ENCODE measurements at places on chromosomes 5 and 9.

DNA sequence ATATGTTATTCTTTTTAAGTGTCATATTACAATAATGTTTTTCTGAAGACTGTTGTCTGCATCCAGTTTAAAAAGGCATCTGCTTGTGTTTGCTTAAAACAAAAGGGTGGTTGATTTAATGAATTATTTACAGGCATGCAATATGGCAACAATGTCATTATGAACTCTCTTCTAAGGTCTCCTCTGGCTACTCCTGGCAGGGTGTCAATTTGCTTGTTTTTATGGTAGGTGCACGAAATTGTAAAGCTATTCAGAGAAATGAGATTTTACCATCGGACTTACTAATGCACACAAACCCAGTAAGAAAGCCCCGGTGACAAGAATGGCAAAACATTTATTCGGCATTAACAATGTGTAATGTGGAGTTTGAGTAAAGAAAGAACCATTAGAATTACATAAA, 539.8 kb upstream of the ZNF608 start:
- no peak for DNase-seq

DNA sequence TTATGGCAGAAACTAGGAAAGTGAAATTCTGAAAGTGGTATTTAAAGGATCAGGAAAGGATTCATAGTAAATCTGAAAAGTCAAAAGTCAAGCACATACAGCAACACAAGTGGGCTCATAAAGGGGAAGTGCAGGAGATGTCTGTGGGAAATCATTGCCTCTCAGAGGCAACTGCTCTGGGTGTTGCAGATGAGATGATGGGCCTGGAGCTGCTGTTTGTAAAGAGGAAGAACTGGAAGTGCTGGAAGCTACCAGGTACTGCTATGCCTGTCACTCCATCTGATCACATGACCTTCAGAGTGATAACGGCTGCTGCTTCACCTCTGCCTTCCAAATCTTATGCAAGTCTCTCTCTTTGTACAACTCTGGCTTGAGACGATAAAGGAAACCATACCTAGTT, 55.9 kb downstream of the ADRB2 start:
- DNase-seq = no peak

DNA sequence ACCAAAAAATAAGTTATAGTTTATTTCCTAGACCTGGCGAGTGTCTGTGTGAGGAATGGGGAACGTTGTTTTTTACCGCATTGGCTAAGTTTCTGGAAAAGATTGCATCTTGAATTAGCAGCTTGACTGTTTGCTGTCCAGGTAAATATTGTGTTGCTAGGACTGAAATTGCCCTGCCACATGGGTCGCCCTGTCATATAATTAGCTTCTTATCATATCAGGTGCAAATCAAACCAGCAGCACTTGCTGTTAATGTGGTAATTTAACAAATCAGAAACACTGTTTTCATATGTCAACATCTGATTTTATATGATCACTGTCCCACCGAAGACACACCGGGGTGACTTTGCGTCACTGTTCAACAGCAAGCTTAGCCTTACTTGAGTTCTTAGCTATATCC, 63.7 kb upstream of the ZNF622 start:
- DNase-seq = no peak

DNA sequence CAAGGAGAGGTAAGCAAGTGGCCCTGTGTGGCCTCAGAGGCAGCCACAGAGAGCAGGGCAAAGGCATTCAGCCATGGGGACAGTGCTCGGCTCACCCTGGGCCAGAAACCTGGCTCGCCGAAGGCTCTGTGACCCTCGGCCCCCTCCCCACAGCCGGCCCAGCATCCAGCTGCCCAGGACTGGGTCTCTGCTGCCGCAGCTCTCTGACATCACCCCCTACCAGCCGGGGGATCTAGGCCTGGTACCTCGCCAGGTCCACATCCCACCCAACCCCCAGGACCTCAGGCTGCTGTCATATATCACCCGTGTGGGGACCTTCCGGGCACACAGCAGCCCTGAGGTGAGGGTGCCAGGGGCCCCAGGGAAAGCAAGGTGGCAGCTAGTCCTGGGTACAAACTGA, 2.6 kb downstream of the PTRH1 start:
- DNase-seq = no peak

- no peak for DNase-seq
Measured at GRCh38 chr5:34675857-34676256, 19.7 kb downstream of the RAI14 start.

DNA sequence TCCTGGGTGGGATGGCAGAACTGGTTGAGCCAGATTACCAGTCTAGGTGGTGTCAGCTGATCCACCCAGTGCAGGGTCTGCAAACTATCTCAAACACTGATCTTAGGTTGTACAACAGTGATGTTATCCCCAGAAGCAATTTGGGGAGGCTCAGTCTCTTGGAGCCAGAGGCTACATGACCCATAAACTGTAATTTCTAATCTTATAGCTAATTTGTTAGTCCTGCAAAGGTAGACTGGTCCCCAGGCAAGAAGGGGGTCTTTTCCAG, 5.3 kb upstream of the ZNF366 start:
- DNase-seq = no peak

- no peak for DNase-seq
Measured at GRCh38 chr9:7083192-7083591, 325.4 kb downstream of the KDM4C start.

DNA sequence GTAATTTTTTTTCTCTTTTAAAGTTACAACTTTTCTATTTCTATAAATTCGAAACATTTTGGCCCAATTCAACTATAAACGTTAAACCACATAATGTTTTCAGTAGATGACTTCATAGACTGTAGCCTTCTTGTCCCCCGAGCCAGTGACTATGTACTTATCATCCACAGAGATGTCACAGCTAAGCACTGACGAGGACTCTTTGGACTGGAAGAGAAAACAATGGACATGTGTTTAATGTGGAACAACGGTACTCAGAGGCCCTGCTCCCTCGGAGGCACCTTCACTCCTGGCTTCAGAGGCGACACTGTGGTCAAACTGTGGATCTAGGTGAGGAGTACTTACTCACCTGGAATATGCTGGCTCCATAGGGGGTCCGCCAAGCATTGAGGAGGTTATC, 105.2 kb downstream of the TLE1 start:
- DNase-seq = no peak

DNA sequence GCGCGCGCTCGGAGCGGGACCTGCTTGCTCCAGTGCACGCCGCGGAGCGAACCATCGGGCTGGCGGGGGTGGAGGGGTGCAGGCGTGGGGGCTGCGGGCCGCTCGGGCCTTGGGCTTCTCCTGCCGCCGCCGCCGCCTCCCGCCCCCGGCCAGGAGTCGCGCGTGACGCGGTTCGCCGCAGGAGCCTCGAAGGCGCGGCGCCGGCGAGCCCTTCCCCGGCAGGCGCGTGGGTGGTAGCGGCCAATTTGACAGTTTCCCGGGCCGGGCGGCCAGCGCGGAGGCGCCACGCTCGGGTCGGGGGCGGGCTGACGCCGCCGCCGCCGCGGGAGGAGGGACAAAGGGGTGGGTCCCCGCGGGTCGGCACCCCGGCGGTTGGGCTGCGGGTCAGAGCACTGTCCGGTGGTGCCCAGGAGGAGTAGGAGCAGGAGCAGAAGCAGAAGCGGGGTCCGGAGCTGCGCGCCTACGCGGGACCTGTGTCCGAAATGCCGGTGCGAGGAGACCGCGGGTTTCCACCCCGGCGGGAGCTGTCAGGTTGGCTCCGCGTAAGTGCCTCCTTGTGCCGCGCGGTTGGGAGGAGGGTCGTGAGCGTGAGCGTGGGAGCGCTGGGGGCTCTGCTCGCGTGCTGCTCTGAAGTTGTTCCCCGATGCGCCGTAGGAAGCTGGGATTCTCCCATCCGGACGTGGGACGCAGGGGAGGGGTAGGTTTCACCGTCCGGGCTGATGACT, at the start of gene TJP2:
Gene TJP2, plus strand, starts transcription at position 387 of the 725 bp plus-strand sequence. Its CDS starts 96 bp downstream, at position 483.
- DNase-seq = peak; percentile 83
